Forelimb muscle (tissue), 1 donor: ENCODE measurements at places on chromosomes 6 and 20. TPM values are rescaled to one million over a fixed set of nuclear protein-coding genes. Genes with fewer than 3 reads are reported as not detected.
A peak's percentile ranks its signal among the peaks of the same experiment; 100 is the strongest.

- DNase-seq, result peak; percentile 40
These were observed 15.4 kb downstream of the POPDC3 start for GRCh38 chr6:105164418-105164817.

DNA sequence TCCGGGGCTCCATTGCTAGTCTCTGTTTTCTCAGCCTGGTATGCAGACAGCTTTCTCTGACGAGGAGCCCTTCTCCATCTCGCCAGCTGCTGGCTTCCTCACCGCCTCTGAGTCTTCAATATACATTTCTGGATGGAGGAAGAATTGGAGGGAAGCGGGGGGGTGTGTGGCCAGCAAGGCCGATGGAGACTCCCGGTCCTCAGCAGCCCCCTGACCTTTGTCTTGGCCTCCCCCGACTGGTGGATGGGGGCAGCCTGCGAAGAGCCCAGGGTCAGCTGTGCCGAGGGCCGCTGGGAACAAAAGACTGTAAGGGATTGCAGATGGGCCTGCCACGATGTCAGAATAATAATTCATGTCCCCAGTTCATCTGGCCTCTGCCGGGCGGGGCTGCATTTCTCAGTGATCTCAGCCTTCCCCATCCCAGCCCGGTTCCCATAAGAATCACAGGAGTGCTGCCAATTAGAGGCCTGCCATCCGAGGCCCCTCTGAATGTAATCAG lies 54.3 kb upstream of the STX16 start:
- no peak for DNase-seq

DNA sequence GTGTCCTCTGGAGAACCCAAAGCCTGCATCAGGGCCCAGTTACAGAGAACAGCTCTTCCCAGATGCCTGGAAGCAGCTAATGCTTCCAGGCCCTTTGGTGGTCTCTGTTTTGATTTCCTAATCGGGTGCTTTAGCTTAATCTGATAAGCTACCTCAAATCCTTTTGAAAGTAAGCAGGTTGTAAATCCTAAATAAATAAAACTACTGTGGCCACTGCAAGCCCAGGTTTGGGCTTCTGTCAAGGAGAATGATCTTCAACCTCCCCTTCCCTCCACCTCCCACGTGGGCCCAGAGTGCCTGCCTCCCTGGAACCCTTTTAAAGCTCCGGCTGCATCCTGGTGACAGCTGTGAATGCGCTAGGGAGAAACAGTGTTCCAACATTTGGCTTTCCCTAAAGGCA lies 25.2 kb upstream of the FYN start:
- no peak for DNase-seq

DNA sequence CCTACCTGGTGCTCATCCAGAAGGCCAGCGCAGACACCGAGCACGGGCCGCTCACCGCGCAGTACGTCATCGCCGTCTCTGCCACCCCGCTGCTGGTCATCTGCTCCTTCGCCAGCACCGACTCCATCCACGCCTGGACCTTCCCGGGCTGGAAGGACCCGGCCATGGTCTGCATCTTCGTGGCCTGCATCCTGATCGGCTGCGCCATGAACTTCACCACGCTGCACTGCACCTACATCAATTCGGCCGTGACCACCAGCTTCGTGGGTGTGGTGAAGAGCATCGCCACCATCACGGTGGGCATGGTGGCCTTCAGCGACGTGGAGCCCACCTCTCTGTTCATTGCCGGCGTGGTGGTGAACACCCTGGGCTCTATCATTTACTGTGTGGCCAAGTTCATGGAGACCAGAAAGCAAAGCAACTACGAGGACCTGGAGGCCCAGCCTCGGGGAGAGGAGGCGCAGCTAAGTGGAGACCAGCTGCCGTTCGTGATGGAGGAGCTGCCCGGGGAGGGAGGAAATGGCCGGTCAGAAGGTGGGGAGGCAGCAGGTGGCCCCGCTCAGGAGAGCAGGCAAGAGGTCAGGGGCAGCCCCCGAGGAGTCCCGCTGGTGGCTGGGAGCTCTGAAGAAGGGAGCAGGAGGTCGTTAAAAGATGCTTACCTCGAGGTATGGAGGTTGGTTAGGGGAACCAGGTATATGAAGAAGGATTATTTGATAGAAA lies 2.0 kb downstream of the SLC35D3 start:
- no peak for DNase-seq

DNA sequence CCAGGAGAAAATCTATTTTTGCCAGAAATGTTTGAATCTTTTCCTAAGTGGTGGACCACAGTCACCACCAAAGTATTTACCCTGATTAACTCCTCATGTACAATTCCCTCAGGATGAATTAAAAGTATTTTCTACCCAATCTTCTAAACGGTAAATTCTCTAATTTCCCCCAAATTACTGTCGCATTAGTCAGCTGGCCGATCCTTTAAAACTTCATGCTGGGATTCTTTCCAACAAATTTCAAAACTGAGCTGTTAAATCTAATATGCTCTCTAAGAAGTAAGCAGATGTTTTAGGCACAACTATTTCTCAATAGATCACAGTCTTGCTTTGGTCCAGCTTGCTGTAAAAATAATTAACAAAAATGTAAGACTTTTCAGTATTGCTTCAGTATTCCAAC lies 447.2 kb downstream of the FRK start:
- DNase-seq, result peak; percentile 28

- DNase-seq, result peak; percentile 26
These were observed 114.7 kb upstream of the PRL start for GRCh38 chr6:22411376-22412105.

- peak; percentile 36 for DNase-seq
These were observed 25.0 kb downstream of the HEBP2 start for GRCh38 chr6:138428944-138429598.

DNA sequence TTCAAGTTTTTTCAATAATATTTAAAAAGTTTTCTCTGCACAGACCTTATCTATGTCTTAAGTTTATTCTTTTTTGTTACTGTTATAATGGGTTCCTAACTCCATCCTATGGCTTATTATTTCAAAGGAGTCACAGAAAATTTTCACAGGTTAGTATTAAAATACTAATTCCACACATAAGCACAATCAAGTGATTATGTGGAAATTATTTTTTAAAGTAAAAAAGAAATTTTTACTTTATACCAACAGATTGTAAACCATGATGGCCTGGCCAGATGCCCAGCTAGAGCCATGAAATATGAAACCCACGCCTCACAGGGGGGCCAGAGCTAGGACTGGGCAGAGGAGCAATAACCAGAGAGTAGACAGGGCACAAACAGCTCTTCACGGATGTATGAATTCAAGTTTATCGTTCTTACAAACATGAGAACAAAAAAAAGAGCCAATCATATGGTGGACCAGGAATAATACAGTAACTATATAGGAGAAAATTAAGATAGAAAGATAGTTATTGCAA lies 34.0 kb downstream of the NUDT3 start:
- no peak for DNase-seq

DNA sequence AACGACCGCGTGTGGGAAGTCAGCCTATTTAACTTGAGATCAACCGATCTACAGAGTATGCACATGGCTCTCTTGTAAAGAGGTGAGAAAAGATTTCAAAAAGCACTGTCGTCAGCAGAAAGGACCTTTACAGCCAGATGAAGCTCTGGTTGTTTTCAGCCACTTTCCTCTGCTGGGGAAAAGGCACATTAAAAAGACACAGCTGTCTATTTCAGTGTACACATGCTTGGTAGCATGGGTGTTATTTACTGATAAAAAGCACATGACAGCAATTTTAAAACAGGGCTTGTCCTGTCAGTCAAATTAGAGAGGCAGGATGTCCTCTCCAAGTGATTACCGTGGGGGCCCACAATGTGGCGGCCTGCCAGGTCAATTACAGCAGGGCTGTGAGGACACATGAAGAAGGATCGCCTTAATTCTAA lies 188.9 kb downstream of the PRKN start:
- DNase-seq, result no peak

GRCh38 chr6:47146431-47147174 lies 104.5 kb upstream of the ADGRF1 start:
- no peak for DNase-seq

- DNase-seq, result no peak
These were observed 55.4 kb downstream of the PREX1 start for GRCh38 chr20:48772183-48772976.

DNA sequence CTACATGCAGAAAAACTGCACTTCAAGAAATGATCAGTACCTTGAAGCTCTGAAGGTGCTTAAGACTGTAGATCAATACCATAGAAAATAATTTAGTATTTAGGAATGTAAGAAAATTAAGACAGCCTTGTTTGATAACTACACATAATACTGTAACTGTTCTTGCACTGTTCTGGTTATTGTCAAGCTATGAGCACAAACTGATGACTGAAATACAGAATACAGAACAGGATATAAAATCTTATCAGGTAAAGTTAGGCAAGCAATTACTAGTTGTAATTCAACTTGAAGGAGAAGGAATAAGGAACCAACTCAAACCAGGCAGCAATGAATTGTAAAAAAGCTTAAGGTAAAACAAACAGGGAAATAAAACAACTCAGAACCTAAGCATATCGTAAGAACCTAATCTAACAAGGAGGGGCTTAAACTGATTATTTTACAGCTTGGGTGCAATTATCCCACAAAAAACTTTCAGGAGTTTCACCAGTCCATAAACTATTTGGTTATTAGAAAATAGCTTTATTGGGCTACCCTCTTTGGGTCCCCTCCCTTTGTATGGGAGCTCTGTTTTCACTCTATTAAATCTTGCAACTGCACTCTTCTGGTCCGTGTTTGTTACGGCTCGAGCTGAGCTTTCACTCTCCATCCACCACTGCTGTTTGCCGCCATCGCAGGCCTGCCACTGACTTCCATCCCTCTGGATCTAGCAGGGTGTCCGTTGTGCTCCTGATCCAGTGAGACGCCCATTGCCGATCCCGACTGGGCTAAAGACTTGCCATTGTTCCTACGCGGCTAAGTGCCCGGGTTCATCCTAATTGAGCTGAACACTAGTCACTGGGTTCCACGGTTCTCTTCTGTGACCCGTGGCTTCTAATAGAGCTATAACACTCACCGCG lies 97.7 kb downstream of the ATG5 start:
- DNase-seq, result no peak

DNA sequence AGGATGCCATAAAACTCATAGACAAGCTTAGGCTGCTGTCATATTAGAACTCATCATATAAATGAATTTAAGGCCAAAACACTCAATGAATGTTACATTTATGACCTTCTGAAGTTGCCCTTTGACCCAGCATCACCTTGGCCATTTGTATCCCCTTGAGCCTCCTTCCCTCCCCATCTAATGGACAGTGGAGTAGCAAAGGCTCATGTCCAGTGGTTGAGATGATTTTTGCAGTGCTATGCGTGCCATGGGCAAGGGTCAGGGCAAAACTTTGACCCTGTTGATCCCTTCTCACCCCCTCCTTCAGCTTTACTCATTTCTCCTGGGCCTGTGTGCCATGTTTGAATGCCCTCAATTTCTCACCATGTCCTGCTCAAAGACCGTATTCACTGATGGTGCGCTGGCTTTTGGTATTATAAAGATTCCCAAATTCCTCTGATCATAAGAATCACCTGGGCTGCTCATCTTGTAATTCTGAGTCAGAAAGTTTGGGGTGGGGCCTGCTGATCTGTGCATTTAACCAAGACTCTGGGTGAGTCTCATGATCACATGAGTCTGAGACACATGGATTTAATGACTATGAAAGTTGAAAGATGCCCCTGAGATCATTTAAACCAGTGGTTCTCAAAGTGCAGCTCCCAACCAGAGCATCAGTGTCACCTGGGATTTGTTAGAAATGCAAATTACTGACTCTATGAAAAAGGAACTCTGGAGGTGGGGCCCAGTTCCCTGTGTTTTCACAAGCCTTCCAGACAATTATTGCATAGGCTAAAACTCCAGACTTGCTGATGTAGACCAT lies 57.5 kb upstream of the IL20RA start:
- no peak for DNase-seq

DNA sequence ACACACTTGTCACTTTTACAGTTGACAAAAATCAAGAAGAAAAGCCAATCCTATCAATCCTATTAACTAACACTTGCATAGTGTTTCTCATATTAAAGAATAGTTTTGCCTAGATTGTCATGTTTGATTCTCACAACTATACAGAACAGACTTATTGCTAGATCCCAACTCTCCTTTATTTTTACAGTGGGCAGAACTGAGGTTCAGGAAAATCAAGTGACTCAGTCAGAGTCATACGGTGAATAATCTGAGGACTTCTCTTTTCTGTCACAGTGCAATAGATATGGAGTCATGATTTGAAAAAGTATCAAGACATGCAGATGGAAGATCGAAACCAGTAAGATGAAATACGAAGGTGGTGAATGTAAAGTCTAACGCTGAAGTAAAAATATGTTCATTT lies 195.1 kb upstream of the CITED2 start:
- no peak for DNase-seq

- DNase-seq, result no peak
These were observed 70.2 kb downstream of the LYRM4 start for GRCh38 chr6:5190507-5190906.

GRCh38 chr6:123940551-123940950 lies 136.9 kb downstream of the NKAIN2 start:
- DNase-seq, result no peak

DNA sequence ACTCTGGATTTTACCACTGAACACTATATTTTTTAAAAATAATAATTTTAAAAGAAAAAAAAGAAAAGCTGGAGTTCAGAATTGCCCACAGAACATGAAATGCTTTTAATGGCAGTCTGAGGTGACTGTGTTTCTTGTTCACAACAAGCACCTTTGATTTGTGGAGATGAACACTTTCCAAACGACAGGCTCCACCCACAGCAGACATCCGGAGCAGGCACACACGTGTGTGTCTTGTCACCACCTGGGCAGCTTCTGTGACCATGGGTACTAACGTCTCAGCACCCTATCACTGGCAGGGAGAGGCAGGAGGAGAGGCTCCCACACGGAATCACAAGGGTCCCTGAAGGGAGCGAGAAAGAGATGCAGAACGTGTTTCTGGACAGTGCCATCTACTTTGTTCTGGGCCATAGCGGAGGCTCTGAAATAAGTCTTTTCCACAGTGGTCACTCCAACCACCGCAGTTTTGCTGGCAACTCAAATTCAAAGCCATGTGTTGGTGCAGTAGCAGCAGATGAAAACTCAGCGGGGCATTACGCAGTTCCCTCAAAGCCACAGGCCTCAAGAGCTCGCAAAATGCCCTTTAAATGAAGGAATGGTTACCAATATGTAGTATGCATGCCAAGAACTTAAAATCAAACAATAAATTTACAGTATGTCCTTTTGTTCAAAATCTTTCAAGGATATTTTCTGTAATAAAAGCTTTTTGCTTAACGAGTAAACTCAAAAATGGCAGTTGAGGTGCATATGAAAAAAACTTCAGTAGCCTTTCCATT lies 242.2 kb downstream of the FOXC1 start:
- no peak for DNase-seq

SPEF1 gene
- 0.11 TPM for polyA plus RNA-seq

EDN3 gene
- polyA plus RNA-seq, result 24.8 TPM

RCAN2 gene
- polyA plus RNA-seq, result 4.7 TPM

MICB gene
- 1.1 TPM for polyA plus RNA-seq

PLAGL2 gene
- 9.8 TPM for polyA plus RNA-seq

WFDC5 gene
- not detected for polyA plus RNA-seq

TGM2 gene
- polyA plus RNA-seq, result 13.8 TPM

GNAS-AS1 gene
- polyA plus RNA-seq, result 2.8 TPM

BMP7 gene
- polyA plus RNA-seq, result 3.4 TPM

TRDN gene
- 263 TPM for polyA plus RNA-seq

PI3 gene
- not detected for polyA plus RNA-seq
